Neural progenitor cell (in vitro differentiated cells): ENCODE measurements at places on chromosomes 16 and 17. TPM values are rescaled to one million over a fixed set of nuclear protein-coding genes. Genes with fewer than 3 reads are reported as not detected.

DNA sequence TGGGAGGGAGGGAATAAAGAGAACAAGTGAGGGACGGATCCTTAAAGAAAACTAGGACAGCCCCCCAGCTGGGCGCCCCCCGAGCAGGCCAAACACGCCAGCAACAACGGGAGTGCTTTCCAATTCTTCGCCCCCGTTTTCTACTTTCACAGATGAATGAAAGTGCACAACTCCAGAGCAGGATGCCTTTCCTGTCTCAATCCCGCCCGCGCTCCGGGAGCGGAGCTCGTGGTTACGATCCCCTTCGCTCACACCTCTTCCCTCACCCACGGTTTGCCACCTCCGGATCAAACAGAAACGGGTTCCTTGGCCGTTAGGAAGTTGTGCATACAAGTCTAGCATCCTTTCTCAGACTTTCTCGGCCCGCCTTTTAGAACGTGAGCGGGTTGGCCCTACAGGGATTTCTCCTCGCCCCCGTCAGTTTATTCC lies 680 bp downstream of the SKA2 start:
- peak overlapping the region; percentile 63 for H3K4me3 ChIP-seq
- H3K27me3 ChIP-seq: no peaks in the 10 kb centered on the region
- no peaks in the 10 kb centered on the region for H3K36me3 ChIP-seq
- peaks cover 46% of the 10 kb centered on the region for H3K4me1 ChIP-seq

DNA sequence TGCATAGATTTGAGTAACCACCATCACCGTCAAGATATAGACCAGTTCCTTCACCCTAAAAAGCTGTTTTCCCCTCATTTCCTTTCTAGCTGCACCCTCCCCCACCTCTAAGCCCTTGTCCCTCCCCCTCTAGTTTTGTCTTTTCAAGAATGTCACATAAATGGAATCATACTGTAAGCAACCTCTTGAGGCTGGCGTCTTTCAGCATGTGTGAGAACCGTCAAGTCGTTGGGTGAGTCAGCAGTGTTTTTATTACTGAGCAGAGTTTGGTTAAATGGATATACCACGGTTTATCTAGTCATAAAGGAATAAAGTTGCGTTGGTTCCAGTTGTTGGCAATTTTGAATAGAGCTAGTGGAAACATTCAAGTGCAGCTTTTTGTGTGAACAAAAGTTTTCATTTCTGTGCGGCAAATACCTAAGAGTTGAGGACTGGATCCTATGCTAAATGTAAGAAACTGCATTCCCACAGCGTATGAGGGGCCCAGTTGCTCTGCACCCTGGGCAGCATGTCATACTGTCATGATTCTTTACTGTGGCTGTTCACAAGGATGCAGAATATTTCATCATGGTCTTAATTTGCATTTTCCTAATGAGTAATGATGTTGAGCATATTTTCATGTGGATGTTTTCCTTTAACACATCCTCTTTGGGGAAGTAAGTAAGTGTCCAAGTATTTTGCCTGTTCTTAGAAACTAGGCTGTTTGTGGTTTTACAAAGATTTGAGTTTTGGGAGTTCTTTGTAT lies 264.3 kb downstream of the CPPED1 start:
- no peaks in the 10 kb centered on the region for H3K36me3 ChIP-seq
- no peaks in the 10 kb centered on the region for H3K27me3 ChIP-seq
- no peak for DNase-seq

DNA sequence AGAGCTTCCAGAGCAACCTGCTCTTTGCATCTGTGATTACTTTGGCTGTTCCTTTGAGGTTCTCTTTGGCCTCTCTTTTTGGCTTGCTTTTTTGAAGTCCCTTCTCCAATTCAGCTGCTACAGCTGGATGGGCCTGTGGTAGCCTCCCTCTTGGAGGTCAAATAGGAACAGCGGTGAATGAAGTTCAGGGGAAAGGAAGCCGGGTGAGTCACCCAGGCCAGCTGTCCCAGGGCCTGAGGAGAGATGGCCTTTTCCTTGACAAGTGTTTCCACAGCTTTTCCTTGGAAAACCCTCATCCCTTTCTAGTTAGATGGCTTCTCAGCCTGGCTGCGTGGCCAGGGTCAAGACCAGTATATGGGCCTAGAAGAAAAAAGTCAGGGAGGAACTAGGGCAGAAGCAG lies 103.1 kb downstream of the STX8 start:
- H3K36me3 ChIP-seq: no peaks in the 10 kb centered on the region
- H3K27ac ChIP-seq: no peak overlapping the region

- no peaks in the 10 kb centered on the region for H3K4me1 ChIP-seq
- DNase-seq: no peak
- H3K36me3 ChIP-seq: no peaks in the 10 kb centered on the region
- no peak overlapping the region for H3K27ac ChIP-seq
- H3K4me3 ChIP-seq: no peak overlapping the region
Observed at GRCh38 chr17:40600486-40601046, 35.3 kb upstream of the CCR7 start.

DNA sequence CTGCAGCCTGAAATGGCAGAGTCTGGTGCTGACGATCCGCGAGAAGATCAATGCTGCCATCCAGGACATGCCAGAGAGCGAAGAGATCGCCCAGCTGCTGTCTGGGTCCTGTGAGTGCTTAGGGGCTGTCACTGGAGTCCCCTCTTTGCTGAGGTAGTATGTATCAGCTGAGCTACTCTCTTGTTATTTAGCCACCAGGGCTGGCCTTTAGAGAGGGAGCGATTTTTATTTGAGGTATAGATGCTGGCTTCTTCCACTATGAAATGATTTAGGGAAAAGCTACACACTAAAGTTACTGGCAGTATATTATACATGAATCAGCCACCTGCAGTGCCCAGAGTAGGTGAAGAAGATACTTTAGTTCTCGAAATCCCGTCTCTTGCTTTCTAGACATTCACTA lies 2.6 kb downstream of the CDK5RAP3 start:
- H3K4me1 ChIP-seq: peaks cover 13% of the 10 kb centered on the region
- H3K27me3 ChIP-seq: no peaks in the 10 kb centered on the region
- no peak overlapping the region for H3K4me3 ChIP-seq
- H3K27ac ChIP-seq: no peak overlapping the region
- H3K36me3 ChIP-seq: no peaks in the 10 kb centered on the region
- no peak for DNase-seq

DNA sequence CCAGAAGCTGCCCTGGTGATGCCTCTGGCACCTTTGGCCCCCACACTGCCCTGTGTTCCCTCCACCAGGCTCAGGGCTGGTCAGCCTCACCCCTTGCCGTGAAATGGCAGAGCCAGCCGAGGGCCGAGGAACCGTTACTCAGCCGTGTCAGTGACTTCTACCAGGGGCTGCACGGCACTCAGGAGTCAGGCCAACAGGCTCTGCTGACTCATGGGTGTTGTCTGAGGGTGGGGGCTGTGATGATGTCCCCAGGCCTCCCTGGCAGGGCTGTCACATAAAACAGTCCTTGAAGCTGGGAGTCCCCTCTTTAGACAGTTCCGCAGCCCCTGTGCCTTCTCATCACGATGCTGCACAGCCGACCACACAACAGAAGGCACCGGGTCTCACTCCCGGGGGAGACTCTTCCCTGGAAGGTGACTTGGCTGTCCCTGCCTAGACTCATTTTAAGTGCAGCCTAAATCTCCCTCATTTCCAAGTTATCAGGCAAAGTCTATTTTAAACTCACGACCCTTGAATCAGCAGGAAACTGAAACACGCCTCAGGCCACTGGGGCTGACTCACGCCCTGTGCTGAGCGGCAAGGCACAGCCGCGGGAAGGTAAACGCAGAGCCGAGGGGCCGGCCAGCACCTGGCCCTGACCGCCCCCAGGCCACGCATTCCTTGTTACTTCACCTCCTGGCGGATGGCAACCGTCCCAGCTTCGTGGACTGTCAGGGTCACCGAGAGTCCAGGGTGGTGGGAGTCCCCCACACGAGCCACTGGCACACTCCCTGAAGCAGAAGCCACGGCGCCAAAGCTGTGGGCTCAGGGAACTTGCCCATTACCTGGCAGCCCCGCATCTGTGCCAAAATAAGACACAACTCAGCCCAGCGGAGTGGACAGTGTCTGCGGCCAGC lies 102.6 kb downstream of the ZNF778 start:
- H3K36me3 ChIP-seq: no peaks in the 10 kb centered on the region
- H3K27me3 ChIP-seq: no peaks in the 10 kb centered on the region
- H3K4me1 ChIP-seq: peaks cover 38% of the 10 kb centered on the region
- DNase-seq: no peak

DNA sequence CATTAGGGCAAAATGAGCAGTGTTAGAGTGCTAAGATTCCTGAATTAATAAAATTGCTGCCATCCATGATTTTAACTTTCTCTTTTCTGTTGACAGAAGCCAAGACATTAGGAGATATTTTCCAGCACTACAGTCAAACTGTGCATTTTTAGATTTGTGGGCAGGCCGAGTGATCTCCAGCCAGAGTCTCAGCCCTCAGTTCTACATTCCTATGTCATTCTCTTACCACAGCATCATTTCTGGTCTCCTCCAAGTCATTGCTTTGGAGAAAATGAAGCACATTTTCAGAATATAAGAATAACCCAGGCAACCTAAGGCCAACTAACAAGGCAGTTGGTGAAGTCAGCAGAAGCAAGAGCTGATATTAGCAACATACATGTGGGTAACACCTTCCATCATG lies 74.6 kb upstream of the NUDT7 start:
- H3K36me3 ChIP-seq: no peaks in the 10 kb centered on the region
- H3K4me3 ChIP-seq: no peak overlapping the region
- no peaks in the 10 kb centered on the region for H3K4me1 ChIP-seq
- no peaks in the 10 kb centered on the region for H3K27me3 ChIP-seq
- H3K27ac ChIP-seq: no peak overlapping the region
- no peak for DNase-seq

DNA sequence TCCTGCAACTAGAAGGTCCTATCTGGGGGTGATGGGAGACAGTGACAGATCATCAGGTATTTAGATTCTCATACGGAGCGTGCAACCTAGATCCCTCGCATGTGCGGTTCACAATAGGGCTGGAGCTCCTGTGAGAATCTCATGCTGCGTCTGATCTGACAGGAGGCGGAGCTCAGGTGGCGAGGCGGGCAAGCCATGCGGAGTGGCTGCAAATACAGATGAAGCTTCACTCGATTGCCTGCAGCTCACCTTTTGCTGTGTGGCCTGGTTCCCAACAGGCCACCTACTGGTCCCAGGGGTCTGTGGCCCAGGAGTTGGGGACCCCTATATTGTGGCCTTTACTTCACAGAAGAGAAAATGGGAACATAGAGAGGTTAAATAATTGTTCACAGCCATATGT lies 200.4 kb downstream of the IRF8 start:
- no peaks in the 10 kb centered on the region for H3K4me1 ChIP-seq
- H3K27ac ChIP-seq: no peak overlapping the region
- H3K27me3 ChIP-seq: no peaks in the 10 kb centered on the region
- no peaks in the 10 kb centered on the region for H3K36me3 ChIP-seq
- no peak overlapping the region for H3K4me3 ChIP-seq

DNA sequence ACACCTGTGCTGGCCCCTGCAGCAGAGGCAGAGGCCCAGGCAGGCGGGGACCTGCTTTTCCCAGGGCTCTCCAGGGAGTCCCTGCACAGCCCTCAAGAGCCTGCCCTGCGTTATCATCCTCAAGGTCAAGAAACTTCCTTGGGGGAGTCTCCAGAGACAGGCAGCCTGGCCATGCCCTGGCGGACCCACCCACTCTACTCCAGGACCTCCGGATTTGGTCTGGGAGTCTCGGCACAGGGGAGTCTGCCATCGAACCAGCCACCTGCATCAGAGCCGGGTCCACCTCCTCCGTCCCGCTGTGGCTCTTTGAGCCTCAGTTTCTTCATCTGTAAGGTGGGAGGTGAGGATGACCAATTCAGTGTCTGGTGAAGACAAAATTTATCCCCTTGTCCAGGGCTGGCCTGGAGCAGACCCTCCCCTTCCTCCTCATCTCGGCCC lies 75.3 kb upstream of the TNRC6C start:
- H3K36me3 ChIP-seq: no peaks in the 10 kb centered on the region
- no peaks in the 10 kb centered on the region for H3K27me3 ChIP-seq
- no peak overlapping the region for H3K4me3 ChIP-seq
- H3K27ac ChIP-seq: no peak overlapping the region
- H3K4me1 ChIP-seq: peaks cover 31% of the 10 kb centered on the region

DNA sequence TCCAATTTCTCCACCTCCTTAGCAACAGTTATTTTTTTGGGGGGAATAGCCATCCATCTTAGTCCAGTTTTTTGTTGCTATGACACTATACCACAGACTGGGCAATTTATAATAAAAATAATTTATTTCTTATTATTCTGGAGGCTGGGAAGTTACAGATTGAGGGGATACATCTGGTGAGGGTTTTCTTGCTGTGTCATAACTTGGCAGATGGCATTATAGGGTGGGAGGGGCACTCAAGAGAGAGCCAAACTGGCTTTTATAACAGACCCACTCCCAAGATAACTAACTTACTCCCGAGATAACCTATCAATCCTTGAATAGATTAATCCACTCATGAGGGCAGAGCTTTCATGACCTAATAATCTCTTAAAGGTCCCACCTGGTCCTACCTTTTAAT lies 84.2 kb downstream of the ABCA8 start:
- H3K27ac ChIP-seq: no peak overlapping the region
- H3K36me3 ChIP-seq: no peaks in the 10 kb centered on the region
- no peak overlapping the region for H3K4me3 ChIP-seq
- no peaks in the 10 kb centered on the region for H3K27me3 ChIP-seq

GRCh38 chr16:31107465-31107867 lies 720 bp upstream of the BCKDK start:
- peaks cover 5% of the 10 kb centered on the region for H3K4me1 ChIP-seq
- H3K36me3 ChIP-seq: no peaks in the 10 kb centered on the region
- no peaks in the 10 kb centered on the region for H3K27me3 ChIP-seq
- H3K4me3 ChIP-seq: peak overlapping the region; percentile 99
- no peak for DNase-seq
- no peak overlapping the region for H3K27ac ChIP-seq

DNA sequence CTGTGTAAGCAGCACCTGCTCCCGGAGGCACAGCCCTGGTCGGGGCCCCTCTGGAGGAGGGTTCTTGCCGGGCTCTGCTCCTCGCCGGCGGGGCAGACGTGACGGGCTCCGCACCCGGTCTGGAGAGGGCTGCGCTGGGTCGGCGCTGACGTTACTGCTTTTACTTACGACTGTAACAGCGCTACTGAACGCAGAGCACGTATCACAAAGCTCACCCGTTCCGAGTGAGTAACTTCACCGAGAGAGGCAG lies 1.3 kb upstream of the RAB40C start:
- H3K4me1 ChIP-seq: peaks cover 6% of the 10 kb centered on the region
- peak; percentile 81 for DNase-seq
- H3K27ac ChIP-seq: peak overlapping the region; percentile 92
- H3K4me3 ChIP-seq: peak overlapping the region; percentile 94
- H3K27me3 ChIP-seq: peaks cover 47% of the 10 kb centered on the region

DNA sequence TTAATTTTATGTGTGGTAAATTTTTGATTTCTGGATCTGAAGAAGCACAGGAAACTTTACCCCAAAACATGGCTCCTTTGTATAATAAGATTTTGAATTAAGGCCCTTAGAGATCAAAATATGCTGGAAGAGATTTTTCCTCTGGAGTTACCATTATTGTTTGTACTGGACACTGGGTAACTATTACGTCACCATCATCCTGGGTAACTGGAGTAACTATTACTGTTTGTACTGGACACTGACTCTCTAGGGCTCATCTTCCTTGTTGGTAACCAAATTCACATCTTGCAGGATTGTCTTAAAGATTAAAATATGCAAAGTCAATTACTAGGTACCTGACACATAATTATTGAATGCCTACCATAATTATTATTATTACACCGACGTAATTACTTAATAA lies 593.8 kb upstream of the GOT2 start:
- H3K4me1 ChIP-seq: peaks cover 24% of the 10 kb centered on the region
- H3K27me3 ChIP-seq: no peaks in the 10 kb centered on the region
- H3K36me3 ChIP-seq: no peaks in the 10 kb centered on the region
- no peak overlapping the region for H3K4me3 ChIP-seq
- no peak for DNase-seq

The TMC5 gene
- total RNA-seq: 0.32 and 0.40 TPM in 2 replicates

The PPP1R27 gene
- 0.12 TPM in 1 of 2 replicates, not detected in the other for total RNA-seq

The CNTD1 gene
- 0.06 TPM in 1 of 2 replicates, not detected in the other for total RNA-seq

The PRAC1 gene
- total RNA-seq: not detected in 2 replicates

The PIPOX gene
- 3.7 and 8.8 TPM in 2 replicates for total RNA-seq

The GNAO1 gene
- total RNA-seq: 1.9 and 3.2 TPM in 2 replicates
